ENCODE measurements at places on chromosomes 13 and 19.

GRCh38 chr13:78176880-78177279 is 258.2 kb upstream of the EDNRB start:
- DNase-seq: no peak

DNA sequence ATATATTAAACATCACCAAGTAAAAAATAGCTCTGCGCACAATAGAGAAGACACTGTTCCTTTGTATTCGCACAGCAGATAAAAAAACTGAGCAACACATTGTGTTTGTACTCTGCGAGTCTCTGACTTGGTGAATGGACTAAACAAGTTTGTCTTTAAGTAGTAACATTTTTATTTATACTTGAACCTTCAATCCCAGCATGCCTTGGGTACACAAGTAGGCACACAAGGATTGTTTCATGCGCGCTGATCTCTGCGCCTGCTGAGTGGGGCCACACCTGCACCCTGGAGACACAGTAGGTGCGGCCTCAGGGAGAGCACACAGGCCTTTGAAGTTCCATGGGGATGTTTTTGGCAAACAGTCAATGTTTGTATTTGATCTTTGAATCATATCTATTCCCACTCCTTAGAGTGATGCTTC is 318.9 kb downstream of the MYO16 start:
- no peak for DNase-seq

- peak; percentile 67 for DNase-seq
Measured at GRCh38 chr13:39451301-39451700, 151.7 kb downstream of the LHFPL6 start.

GRCh38 chr19:16861834-16862233 is 27.0 kb upstream of the F2RL3 start:
- DNase-seq: no peak

DNA sequence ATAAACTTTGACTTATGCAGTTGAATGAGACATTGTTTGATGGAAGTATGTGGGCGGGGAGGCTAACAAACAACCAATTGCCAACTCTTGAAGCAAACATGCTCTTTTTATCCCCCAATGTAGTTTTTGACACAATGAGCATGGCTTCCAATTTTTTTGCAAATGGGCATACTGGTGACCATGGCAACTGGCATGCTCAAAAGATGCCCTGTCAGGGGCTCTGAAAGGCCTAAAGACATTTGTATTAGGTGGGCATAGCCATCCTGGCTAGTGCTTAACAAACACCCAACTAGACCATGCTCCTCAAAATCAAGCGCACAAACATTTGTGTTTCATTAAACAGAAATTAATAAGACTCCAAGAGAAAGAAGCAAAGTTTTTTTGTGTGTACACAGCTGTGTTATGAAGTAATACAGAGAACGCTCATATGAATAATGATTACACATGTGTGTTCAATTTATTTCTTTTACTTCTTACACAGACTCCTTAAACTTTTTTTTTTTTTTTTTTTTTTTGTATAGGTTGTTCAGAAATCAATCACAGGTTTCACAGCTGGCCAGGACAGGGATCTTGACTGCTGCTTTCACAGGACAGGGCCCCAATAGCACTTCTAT is 95.6 kb downstream of the DLEU7 start:
- DNase-seq: no peak

GRCh38 chr13:34165158-34165557 is 347.2 kb downstream of the RFC3 start:
- no peak for DNase-seq

GRCh38 chr13:113121928-113122471 is 599 bp upstream of the F10 start:
- no peak for DNase-seq

- peak; percentile 23 for DNase-seq
Measured at GRCh38 chr13:38376546-38376945, 26.9 kb downstream of the UFM1 start.

DNA sequence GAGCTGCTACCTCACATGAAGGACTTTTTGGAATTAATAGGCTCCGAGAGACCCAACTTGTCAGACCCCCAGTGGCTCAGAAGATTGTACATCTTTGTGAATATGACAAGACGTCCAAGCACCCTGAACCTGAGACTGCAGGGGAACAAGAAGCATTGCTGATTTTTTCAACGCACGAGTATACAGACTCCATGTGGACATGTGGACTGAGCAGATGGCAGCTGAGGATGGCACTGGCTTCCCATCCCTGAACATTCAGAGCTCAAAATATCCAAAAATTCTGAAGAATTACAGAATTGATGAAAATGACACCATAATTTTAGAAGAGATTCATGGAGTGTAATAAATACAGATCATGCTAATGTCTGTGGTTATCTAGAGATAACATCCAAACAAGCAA is 254.1 kb downstream of the MZT1 start:
- DNase-seq: no peak

GRCh38 chr13:60959427-60959826 is 456.2 kb downstream of the PCDH20 start:
- no peak for DNase-seq

DNA sequence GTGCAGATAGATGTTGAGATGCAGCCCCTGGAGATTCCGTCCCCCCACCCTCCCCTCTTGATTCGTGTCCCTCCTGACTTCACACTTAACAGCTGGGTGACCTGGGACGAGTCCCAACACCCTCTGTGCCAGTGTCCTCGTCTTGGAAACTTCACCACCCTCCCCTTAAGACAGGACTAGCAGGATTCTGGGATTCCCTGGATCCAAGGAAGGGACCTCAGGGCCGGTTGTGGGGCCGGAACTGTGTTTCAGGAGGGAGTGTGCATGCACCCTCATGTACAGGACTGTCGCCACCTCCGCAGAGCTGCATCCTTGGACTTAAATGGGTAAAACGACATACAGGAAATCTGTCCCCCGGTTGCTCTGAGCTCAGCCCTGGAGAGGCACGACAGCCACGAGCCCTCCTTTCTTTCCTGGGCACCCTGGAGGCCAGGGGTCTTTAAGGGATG is 990 bp downstream of the MYO9B start:
- peak; percentile 8 for DNase-seq

- DNase-seq: no peak
Measured at GRCh38 chr13:52652980-52653303, 306 bp downstream of the SUGT1 start.

DNA sequence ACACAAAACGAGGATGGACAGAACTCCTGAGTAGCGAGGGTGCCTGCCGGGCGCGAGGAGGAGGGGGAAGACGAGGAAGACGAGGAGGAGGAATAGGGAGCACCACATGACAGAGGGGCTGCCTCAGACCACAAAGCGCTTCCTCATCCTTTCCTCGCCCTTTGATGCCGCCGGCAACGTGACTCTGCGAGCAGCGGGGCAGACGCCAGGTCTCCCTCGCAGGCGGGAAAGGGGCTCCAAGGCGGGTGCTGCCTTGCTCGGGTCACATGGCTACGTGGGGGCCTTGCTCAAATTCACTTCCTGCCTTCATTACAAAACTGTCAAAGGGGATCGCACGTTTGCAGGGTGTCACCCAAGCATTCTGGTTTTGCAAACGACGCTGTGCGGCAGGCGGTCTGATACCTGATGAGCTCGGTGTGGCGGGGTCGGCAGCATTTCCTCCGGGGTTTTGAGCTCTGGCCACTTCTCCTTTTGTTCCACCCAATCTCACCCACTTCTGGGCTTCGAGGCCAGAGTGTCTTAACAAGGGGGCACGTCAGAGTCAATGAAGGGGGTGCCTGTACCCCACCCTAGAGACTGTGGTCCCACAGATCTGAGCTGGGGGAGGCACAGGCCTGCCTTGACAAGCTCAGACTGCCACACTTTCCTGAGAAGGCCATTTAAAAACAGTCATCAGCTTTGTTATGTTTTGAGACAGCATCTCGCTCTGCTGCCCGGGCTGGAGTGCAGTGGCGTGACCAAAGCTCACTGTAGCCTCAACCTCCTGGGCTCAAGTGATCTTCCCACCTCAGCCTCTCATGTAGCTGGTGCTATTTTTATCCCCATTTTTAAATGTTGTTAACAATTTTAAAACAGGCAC is 14.9 kb downstream of the MAP2K2 start:
- peak; percentile 88 for DNase-seq

- DNase-seq: no peak
Measured at GRCh38 chr13:22014469-22014868, 343.6 kb downstream of the FGF9 start.

Measured in AML-193 (cell line).